ENCODE measurements at places on chromosomes 5 and 9.

GRCh38 chr9:107768224-107768623, 278.7 kb upstream of the KLF4 start:
- DNase-seq: no peak

DNA sequence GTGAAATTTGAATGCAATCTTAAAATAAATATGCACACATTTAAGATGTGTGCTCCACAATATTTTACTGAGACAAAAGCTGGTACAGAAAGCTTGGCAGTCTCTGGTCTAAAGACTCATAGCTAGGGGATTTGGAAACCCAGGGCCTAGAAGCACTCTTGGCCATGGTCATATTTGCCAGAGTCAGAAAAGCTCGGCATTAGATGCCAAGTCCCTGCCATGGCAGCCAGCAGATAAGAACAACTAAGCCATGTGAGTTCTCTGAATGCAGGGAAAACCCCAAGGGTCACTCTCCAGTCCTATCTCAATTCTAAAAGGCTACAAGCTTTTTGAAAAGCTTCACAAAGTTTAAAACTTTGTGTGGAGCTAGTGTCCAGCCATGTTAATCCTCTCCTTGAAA, 119.5 kb downstream of the FAM114A2 start:
- no peak for DNase-seq

- DNase-seq: no peak
Observed at GRCh38 chr5:14399054-14399692, 182.4 kb upstream of the OTULINL start.

GRCh38 chr9:114717908-114718486, 36.0 kb upstream of the TEX48 start:
- no peak for DNase-seq

DNA sequence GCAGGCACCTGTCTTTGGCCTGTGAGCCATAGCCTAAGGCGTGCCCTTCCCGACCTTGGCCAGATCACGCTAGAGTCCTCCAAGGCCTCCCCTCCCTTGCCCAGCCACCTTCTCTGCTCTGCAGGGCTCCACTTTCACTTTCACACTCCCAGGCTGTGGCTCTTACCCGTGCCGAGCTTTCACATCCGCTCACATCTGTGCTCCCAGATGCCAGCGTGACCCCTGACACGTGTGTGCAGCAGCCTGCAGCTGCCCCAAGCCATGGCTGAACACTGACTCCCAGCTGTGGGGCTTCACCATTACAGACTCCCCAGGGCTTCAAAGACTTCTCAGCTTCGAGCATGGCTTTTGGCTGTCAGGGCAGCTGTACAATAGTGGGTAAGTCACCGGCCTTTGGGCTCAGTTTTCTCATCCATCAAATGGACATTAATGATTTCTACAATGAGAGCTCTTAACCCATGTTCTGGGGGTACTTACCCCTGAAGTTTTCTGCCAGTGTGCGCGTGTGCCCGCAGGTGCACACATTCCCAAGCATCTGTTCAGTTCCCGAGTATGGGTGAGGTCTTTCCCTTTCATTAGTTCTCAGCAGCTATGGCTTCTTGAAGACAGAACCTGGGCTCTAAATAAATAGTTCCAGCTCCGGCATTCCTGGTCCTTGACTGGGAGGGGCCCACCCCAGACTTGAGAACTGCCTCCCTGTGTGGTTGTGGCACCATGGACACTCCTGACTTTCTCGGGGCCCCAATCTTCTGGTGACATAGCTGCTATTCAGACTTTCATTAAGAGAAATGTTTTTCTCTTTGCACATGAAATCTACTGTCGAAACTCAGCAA, 118.6 kb downstream of the RGS3 start:
- DNase-seq: peak; percentile 70

- no peak for DNase-seq
Observed at GRCh38 chr5:80686757-80687156, 32.0 kb upstream of the DHFR start.

DNA sequence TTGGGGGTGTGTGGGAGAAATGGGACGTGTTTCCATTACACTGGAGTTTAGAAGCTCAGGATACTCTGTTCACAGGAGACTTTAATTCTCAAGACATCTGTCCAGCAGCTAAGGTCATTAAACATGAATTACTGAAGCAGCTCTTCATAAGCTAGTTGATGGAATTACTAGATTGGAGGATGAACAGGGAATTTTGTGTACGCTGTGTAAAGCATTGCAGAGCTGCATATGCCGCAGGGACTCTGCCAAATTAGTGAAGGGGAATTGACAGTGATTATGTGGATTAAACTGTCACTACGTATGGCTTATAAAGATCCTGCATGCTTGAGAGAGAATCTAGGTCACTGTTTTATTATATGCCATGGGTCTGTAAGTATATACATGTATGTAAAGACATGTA, 177.5 kb upstream of the TBC1D2 start:
- no peak for DNase-seq

DNA sequence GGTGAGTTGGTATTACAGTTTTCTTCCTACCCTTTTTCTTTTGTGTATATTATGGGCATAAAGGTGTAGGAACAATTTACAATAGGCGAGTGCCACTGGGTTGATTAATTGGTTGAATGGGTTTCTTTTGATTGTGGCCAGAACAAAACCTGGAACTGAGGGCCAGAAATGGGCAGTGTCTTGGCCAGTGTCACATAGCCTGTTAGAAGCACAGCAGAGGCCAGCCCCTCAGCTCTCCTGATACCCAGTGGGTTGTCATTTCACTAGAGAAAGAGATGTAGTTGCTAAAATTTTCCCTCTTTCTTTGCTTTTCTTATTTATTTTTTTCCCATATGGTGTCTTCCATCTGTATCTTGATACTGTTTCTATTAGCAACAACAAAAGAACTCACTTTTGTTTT, 38.8 kb upstream of the SEMA6A start:
- no peak for DNase-seq

DNA sequence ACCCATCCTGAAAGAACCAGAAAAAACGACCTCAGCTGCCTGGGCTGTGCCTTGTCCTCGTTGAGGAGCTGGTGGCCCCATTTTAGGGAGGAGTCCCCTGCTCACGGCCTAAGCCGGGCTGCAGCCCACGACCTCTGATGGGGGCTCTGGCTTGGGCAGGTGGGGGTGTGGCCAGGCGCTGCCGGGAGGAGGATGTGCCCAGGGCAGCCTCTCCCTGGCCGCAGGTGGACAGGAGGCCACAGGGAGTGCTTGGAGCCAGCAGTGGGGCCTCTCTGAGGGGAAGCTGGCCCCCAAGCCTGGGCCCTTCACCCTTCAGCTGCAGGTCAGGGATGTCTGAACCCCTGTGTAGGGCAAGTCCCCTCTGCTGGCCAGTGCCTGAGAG, 2.5 kb downstream of the DIPK1B start:
- no peak for DNase-seq

- no peak for DNase-seq
Observed at GRCh38 chr9:128701227-128701854, 962 bp upstream of the PKN3 start.

- no peak for DNase-seq
Observed at GRCh38 chr5:171755354-171755821, 30.2 kb upstream of the SMIM23 start.

GRCh38 chr5:132313961-132314432, 19.8 kb downstream of the SLC22A4 start:
- DNase-seq: no peak

- DNase-seq: no peak
Observed at GRCh38 chr5:1161108-1161832, 40.1 kb upstream of the SLC6A19 start.

GRCh38 chr9:86281593-86282076, 703 bp downstream of the ISCA1 start:
- no peak for DNase-seq

DNA sequence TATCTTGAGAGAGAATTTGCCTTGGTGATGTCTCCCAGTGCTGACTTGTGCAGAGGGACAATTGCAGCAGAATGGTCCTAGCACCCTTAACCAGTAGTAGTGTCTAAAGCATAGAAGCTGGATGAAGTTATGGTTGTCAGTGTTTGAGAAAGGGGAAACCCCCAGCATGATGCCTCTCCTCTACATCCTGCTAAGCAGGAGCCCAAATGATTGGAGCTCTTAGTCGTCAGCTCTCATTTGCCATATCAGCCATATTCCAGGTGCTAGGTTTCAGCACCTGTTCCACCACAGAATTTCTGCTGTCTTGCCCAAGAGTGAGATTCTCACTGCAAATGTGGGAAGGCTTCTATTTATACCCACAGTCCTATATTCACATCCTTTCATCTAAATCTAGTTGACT, 43.7 kb upstream of the RFX3 start:
- no peak for DNase-seq

- DNase-seq: no peak
Observed at GRCh38 chr5:57102905-57103255, 71.0 kb upstream of the GPBP1 start.

GRCh38 chr5:59732301-59732700, 161.2 kb downstream of the PDE4D start:
- no peak for DNase-seq

GRCh38 chr5:138605254-138605972, 30.2 kb upstream of the HSPA9 start:
- no peak for DNase-seq

GRCh38 chr5:15983392-15983791, 196.2 kb downstream of the MARCHF11 start:
- no peak for DNase-seq

- DNase-seq: no peak
Observed at GRCh38 chr5:133356396-133356983, 255.9 kb downstream of the FSTL4 start.

- DNase-seq: no peak
Observed at GRCh38 chr5:35440409-35440808, 177.3 kb upstream of the SPEF2 start.

DNA sequence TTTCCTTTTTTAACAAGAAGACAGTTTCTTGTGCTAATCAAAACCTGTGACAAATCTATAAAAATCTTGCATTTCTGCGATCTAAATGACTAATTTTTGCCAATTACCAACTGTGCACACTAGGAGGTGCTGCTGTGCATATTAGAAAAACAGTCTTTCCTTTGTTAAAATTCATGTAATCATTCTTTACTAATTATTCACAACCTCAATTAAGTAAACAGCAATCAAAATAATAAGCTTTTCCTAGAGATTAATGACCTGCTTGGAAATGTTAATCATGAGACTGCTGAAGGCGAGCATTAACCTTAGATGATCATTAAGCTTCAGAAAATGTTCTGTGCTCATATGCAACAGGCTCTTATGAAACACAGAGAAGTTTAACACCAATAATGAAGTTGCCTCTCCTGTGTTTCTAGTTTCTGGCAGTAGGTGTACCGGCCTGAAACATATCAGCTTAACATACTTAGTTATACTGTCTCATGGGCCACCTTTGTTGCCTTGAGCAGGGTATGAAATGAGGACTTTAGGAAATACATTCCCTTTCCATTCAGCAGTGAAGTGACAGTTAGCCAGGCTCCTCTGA, 17.7 kb downstream of the RFESD start:
- peak; percentile 20 for DNase-seq

DNA sequence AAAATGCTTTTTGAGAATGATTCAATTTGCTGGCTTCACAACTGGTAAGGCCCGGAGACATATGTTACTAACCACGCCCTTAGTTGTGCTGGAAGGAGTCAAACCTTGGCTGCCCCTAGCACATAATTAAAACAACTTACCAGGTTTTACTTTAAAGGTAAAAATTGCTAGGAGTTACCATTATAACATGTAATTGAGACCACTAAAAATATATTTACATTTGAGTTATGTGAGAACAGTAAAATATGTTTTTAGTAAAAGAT, 435.6 kb upstream of the CDH9 start:
- DNase-seq: no peak

DNA sequence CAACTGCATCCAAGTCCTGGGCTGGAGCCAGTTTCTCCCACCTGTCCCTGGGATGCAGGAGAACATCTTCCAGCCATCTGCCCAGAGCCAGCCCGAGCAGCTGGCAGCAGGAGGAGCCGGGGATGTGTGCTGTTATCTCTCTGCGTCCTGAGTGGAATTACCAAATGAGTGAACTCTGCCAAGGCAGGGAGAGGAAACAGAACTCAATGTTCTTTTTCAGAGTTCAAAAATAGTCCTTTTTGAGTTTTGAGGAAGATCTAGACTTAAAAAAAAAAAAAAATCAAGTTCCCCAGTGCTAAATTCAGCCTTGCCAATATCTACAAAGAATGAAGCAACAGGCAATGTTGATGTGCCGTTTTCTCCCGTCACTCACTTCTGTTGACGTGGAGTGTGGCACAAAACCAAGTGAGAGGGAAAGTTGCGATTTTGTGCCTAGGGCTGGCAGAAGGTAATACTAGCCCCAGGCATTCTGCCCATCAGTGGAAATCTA, 56.2 kb downstream of the TMOD1 start:
- no peak for DNase-seq

- no peak for DNase-seq
Observed at GRCh38 chr5:57858905-57859304, 376.3 kb upstream of the ACTBL2 start.

GRCh38 chr5:149552553-149553160, 1.4 kb upstream of the CSNK1A1 start:
- DNase-seq: no peak

DNA sequence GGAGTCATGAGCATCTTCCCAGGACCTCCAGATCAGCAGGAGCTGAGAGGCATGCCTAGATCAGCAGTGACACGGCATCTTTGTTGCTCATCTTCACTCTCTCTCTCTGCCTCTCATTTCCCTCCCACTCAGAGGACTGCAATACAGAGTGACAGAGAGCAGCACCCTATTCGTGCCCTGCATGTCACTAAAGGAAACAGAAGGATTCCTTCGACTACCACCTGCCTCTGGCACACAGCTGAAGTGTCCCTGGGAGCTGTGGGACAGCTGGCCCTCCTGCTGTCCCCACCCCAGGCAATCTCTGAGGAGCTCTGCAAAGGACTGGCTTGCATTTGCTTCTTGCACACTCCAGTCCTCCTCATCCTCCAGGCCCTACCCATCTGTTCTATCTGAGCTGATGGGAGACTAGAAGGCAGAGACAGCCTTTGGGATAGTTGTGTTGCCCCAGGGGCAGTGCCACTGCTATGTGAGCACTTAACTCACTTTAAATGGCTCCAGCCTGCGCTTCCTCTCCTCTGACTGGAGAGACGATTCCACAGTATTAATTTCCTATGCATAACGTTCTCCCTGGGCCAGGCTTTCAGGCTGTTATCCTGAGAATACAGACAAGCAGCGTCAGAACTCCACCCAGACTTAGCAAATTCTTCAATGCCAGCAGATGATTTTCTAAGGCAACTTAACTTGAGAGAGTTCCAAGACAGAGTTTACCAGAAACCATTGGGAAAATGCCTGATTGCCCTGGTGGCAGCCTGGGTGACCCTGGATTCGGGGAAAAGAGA, 167.6 kb upstream of the MAP1B start:
- DNase-seq: no peak

Measured in stimulated activated CD4-positive, alpha-beta T cell treated with anti-CD3 and anti-CD28 coated beads, Interleukin-2, amount 100 ng/mL, for 24 hours (primary cell).